Type B pancreatic cell (in vitro differentiated cells): ENCODE measurements at places on chromosomes 11 and 22. TPM values are rescaled to one million over a fixed set of nuclear protein-coding genes. Genes with fewer than 3 reads are reported as not detected.

DNA sequence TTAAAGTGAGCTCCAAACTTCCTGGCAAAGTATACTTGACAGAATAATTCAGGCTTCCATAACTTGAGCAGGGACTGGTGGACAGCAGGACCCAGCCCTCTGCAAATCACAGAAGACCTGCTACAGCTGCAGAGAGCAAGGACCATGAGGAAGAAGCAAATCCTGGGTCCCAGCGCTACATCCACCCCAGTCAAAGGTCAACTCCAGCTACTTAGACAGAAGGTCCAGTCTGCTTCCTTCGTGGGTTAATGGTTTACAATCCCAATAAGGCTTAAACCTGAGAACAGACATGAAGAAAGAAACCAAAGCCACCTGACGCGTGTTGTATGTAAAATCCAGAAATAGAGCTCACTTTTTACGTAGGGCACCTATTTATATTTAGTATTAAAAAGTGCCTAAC, 57.7 kb downstream of the SHANK2 start:
- no peak for DNase-seq

- DNase-seq: no peak
Measured at GRCh38 chr11:38014405-38014804, 1416.4 kb upstream of the RAG2 start.

GRCh38 chr11:118878163-118878563, 5.5 kb upstream of the CXCR5 start:
- DNase-seq: no peak

DNA sequence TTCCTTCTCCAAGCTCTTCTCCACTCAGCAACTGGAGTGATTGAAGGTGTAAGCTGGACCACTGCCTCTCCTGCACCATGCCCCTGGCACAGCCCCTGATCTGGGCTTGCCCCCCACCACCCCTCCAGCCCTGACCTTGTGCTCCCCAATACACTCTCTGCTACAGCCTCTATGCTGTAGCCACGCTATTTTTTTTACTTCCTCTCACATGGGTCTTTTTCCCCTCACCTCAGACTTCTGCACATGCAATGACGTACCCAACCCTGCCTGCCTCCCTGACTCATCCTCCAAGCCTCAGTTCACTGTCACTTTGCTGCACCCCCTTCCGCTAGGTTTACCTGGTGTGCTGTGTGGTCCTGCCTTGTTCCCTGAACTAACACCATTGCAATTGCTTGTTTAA, 9.0 kb downstream of the CSNK2A3 start:
- no peak for DNase-seq

DNA sequence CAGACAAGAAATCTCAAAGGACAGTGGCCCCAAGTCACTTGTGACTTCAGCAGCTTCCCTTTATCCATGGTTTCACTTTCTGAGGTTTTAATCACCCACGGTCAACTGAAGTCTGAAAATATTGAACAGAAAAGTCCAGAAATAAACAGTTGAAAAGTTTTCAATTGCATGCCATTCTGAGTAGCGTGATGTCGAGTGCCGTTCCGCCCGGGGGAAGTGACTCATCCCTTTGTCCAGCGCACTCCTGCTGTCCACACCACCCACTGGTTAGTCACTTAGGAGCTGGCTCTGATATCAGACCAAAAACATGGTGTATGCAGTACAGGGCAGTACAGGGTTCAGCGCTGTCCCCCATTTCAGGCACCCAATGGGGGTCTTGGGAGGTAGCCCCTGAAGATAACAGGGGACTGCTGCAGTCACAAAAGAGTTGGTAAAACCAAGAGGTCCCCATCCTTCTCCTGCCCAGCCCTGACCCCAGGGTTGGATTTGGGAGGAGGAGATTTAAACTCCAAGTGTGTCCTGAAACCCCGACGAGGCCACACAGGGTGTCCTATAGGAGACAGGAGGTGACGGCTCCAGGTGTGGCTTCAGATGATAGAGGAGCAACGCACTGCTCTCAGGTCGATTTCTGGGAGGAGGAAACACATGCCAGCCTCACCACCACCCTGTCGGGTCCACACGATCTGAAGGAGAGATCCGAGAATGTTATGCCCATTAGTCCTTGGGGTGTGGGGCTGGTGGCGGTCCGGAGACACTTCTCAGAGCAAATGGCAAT, 390.1 kb downstream of the CTTN start:
- no peak for DNase-seq

DNA sequence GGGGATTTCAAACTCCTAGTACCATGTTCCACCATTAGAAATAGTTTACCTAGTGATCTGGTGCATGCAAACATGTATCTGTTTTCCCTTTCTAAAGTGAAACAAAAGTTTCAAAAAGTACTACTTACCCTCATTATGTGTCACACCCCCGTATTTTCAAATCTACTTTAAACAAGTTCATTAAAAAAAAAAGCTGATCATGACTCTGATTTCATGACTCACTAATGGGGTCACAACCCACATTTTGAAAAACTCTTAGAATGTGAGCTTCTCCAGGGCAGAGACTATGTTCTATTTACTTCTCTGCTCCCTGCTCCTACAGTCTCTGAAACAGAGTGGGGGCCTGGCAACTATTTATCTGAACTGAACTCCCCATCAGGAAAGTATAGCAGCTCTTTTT, 18.2 kb downstream of the CHRM1 start:
- DNase-seq: no peak

- no peak for DNase-seq
Measured at GRCh38 chr22:25818541-25818940, 76.6 kb downstream of the MYO18B start.

GRCh38 chr11:74932797-74933196, 16.1 kb downstream of the XRRA1 start:
- no peak for DNase-seq

- DNase-seq: no peak
Measured at GRCh38 chr22:36234919-36235318, 4.4 kb downstream of the APOL2 start.

DNA sequence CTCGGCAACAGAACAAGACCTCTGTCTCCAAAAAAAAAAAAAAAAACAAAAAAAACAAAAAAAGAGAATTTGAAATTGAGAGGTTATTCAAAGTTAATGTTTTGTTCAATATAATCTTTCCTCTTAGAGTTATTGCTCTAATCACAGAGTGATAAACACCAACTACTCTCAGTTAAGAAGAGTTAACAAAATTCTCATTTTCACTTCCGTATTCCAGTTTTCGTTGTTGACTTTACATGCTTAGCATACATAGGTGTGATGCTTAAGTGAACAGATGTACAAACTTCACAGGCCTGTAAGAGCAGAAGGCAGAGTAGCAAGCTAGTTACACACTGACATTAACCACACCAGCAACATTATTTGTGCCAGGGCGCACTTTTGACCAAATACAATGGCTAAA, 12.3 kb downstream of the EIF4ENIF1 start:
- no peak for DNase-seq

DNA sequence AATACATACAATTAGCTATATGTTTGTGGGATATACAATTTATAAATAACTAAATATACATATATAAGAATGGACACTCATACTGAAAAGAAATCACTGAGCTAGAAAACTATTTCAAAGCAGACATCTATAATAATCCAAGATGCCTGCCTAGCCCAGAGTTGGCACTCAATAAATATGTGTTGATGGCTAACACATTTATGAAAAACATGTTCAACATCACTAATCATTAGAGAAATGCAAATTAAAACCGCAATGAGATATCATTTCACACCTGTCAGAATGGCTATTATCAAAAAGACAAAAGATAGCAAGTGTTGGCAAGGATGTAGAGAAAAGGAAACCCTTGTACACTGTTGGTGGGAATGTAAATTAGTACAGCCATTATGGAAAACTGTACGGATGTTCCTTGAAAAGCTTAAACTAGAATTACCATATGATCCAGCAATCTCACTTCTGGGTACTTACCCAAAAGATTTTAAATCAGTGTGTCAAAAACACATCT, 29.8 kb downstream of the POU2AF1 start:
- DNase-seq: no peak

DNA sequence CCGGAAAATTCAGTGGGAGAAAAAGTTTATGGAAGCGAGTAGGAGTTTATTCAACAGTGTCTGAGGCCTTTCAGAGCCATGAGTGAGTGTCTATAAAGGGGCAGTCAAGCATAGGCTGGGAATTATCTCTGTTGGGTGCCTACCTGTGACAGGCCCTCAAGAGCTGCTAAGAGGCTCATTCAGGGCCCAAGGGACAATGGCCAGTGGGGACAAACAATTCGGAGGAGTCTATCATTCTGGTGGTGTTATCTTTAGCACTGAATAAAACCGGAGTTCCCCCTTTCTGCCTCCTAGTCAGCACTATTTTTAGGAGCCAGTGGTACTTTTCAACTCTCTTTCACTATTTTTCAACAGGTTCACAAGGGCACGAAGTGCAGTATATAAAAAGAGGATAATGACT, 89.5 kb upstream of the HTATIP2 start:
- no peak for DNase-seq

- no peak for DNase-seq
Measured at GRCh38 chr11:67439321-67440228, 2.1 kb upstream of the PTPRCAP start.

DNA sequence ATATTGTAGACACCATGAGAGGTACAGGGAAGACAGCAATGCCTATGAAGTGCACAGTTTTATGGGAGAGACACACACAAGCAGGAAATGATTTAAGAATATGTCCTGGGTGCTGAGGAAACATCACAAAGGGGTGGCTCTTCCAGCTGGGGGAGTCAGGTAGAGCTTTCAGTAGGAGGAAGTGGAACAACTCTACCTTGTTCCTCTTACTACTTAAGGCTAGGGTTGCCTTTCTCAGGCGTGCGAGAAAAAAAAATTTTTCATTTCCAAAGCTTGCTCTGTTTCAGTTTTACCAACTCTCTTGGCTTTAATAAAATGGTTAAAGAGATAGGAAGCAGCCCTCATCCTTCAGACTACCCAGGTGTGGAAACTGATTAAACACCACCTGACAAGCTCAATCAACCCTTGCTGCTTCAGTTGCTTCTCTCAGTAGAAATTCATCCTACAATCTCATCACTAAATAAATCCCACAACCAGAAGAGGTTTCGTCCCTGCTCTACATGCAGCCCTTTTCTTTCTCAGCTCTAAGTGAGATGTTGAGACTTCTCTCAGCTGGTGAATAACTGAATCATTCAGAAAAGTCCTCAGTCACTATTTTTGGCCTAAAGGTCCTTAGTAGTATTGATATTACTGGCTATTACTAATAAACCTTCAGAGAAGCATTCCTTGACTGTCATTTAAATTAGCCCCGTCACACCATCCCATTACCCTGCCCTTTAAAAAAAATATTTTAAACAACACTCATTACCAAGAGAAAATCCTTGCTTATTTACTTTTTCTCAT, 5.9 kb downstream of the ABTB2 start:
- no peak for DNase-seq

- no peak for DNase-seq
Measured at GRCh38 chr11:112525270-112525669, 264.6 kb upstream of the PLET1 start.

DNA sequence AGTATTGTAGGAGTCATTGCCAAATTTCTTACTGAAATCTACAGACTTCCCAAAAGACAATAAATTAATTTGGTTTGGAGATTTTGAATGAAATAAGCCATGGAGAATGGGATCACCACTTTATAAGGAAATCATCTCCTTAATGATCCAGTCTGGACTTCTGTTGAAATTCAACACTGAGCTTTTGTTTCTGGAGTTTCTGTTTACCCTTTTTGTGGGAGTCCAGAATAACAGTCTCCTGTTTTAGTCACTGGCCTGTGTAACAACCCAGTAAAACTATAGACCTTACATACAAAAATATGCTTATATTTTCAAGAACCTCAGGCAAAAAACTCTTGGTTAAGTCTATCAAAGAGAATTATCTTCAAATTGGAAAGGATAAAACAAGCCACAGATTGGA, 321.7 kb upstream of the PLET1 start:
- no peak for DNase-seq

GRCh38 chr22:24207264-24208011, 26.2 kb downstream of the SUSD2 start:
- no peak for DNase-seq

GRCh38 chr22:37609240-37610152, 862 bp downstream of the GGA1 start:
- DNase-seq: no peak

DNA sequence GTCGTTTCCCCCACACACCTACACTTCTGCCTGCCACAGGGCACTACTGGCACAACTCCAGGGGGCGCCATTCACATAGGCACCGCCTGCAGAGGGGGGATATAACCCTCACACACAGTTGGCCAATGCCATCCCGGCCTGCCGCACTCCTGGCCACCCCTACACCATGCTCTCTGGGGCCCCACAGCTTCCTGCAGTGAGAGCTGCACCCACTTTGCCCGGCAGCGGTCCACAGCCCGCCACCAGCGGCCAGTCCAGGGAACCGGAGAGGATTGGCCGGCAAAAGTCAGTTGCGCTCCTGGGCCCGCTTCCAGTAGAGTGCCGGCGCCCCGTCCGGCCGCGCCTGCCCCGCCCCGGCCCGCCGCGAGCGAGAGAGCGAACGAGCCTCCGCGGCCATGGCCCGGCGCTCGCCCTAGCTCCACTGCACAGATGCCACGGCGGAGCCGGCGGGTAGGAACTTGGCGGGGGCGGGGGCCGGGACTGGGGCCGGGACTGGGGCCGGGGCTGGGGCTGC, 25.6 kb upstream of the SUSD2 start:
- DNase-seq: no peak

DNA sequence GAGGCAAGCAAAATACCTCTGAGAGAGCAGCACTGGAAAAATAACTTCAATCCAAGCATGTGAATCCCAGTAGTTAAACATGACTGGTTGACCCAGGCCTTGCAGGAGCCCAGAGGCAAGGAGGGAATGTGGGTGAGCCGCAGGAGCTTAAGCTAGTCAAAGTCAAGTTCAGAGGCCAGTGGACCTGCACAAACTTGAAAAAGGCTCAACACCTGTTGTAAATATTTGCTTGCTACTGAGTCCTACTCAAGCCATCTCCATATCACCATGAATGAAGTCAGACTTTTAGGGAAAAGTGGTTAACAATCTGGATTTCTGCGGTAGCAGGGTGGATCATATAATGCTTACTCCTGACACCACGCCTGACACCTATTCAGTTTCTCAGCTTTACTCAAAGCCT, 4.8 kb upstream of the CAT start:
- DNase-seq: no peak

- no peak for DNase-seq
Measured at GRCh38 chr11:34251589-34251980, 106.2 kb downstream of the ABTB2 start.

Gene RASL10A
- 0.62 and 1.5 TPM in 2 replicates for total RNA-seq

Gene KCNJ1
- total RNA-seq: 0.27 TPM in 1 of 2 replicates, not detected in the other

Gene TEX12
- not detected in 2 replicates for total RNA-seq

Gene OTOG
- 0.21 and 1.5 TPM in 2 replicates for total RNA-seq

Gene BTG4
- not detected in 2 replicates for total RNA-seq

Gene CDCA5
- 18.7 and 39.3 TPM in 2 replicates for total RNA-seq

Gene OR56A4
- total RNA-seq: 0.07 TPM in 1 of 2 replicates, not detected in the other

Gene TMEM258
- 158 and 162 TPM in 2 replicates for total RNA-seq

Gene TRPM5
- 0.21 and 0.46 TPM in 2 replicates for total RNA-seq

Gene UCP3
- 2.4 and 3.7 TPM in 2 replicates for total RNA-seq
